Stimulated activated CD4-positive, alpha-beta T cell treated with anti-CD3 and anti-CD28 coated beads, Interleukin-12 subunit alpha, Interleukin-12 subunit beta, amount 100 ng/mL, for 48 hours (primary cell): ENCODE measurements at places on chromosomes 1 and 21.

- DNase-seq = no peak
Observed at GRCh38 chr1:209513226-209513625, 70.3 kb upstream of the CAMK1G start.

DNA sequence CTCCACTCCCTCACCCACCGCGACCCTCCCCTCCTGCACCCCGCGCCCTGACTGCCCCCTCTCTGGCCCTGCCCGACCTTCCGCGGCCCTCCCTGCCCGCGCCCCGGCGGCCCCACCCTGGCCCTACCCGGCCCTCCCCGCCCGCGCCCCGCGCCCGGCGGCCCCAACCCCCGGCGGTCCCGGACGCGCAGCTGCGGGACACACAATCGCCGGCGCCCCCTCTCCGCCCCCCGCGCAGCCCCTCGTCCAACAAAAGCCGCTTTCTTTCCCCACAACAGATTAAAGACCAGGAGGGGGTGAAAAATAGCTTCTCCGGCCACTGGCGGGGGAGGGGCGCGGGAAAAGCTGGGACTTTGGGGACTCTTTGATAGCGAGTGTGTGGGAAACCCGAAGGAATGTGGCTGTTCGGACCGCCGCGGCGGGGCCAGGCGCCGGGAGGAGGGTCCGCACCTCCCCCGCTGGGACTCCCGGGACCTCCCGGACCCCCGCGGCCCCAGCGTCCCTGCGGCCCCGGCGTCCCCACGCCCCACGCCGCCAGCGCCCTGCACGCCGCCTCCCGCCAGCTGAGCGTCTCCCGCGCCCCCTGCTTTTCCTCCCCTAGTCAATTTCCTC lies 8.8 kb upstream of the ID3 start:
- no peak for DNase-seq

DNA sequence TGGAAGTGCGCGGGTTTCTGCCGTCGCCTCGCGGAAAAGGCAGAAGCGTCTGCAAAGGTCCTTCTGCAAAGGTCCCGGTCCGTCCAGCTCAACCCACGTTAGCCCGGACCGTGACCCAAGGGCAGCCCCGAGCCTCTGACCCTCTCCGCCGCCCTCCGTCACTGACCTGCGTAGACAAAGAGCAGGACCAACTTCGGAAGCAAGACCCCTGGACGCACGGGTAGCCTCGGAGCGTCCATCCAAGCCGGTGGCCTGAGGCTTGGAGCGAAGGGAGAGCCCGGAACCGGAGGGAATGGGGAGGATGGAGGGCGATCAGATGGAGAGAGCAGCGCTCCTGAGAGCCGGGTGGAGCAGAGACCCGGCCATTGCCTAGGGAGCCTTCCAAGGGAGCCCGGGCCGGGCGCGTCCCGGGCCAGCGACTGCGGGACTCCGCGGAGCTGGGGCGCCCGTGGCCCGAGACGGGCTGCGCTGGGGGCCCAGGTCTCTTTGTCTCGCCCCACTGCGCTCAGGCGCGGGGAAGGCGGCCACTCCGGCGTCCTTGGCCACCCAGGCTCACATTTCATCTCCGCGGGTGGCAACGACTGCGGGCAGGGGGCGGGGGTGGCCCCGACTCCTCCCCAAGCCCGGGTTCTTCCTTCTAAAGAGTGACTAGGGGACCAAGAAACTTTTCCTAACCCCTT lies at the start of gene CYYR1:
Gene CYYR1, minus strand, starts transcription at position 585 of the 680 bp plus-strand sequence. Its CDS starts 346 bp downstream, at position 239.
- no peak for DNase-seq

GRCh38 chr1:183272390-183272848 lies 86.4 kb downstream of the LAMC2 start:
- DNase-seq = no peak

DNA sequence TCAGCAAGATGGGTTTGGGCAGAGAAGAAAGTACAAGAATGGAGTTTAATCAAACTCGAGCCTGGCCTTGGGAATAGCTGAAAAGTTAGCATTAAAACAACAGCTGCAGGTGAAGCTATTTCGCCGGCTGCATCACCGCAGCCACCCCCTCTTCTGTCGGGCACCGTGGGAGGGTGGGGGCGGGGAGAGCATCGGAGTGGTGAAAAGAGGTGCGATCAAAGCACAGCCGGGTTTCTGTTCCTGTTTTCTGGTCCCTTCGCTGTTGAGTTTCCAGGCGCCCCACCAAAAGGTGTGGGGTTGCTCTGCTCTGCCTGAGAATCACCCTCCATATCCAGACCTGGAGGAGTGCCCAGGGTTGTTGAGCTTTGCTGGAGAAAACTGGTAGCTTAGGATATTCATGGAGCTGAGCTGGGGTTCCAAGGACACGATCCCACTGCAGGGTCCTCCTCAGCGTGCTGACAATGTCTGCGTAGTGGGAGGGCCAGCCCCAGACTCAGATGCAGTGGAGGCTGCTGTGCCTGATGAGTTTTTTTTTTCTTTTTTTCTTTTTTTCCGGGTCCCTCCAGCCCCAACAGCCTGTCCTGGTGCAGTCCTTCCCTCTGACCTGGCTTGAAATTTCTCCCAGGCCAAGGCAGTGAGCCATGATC lies 127.5 kb upstream of the C1orf174 start:
- no peak for DNase-seq

DNA sequence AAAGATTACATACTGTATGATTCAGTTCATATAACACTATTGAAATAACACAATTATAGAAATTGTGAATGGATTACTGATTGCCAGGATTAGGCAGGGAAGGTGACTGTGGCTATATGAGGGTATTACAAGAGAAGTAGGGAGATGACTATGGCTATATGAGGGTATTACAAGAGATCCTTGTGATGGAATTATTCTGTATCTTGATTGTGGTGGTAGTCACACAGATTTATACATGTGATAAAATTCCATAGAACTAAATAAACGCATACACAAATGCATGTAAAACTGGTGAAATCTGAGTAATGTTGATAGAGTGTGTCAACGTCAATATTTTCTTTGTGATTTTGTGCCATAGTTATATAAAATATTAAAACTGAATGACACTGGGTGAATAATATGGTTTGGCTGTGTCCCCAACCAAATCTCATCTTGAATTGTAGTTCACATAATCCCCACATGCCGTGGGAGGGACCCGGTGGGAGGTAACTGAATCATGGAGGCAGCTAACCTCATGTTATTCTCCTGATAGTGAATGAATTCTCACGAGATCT lies 615.6 kb upstream of the PKN2 start:
- DNase-seq = no peak

GRCh38 chr1:101278845-101279244 lies 42.0 kb downstream of the S1PR1 start:
- no peak for DNase-seq

- no peak for DNase-seq
Observed at GRCh38 chr1:30660241-30660640, 63.1 kb downstream of the MATN1 start.

DNA sequence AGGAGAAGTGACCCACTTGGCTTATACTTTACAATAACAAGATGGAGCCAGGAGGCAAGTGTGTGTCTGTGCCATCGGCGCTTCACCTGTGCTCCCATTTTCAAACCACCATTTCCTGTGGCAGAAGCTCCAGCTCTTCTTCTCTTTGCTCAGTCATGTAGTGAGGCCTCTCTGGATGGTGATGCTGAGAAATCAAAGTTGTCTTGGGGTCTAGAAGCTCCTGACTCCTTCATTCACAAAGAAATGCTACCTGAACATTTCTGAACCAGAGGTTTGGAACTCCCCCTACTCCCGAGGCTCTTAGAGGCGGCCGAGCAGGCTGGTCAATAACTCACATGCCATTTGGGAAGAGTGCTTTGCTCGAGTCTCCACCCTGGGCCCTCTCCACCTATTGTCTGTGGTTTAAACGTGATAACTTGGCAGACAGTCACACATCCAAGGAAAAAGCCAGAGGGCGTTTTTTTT lies 18.0 kb downstream of the SLAMF1 start:
- DNase-seq = no peak

- no peak for DNase-seq
Observed at GRCh38 chr1:227281371-227281770, 36.9 kb downstream of the CDC42BPA start.

DNA sequence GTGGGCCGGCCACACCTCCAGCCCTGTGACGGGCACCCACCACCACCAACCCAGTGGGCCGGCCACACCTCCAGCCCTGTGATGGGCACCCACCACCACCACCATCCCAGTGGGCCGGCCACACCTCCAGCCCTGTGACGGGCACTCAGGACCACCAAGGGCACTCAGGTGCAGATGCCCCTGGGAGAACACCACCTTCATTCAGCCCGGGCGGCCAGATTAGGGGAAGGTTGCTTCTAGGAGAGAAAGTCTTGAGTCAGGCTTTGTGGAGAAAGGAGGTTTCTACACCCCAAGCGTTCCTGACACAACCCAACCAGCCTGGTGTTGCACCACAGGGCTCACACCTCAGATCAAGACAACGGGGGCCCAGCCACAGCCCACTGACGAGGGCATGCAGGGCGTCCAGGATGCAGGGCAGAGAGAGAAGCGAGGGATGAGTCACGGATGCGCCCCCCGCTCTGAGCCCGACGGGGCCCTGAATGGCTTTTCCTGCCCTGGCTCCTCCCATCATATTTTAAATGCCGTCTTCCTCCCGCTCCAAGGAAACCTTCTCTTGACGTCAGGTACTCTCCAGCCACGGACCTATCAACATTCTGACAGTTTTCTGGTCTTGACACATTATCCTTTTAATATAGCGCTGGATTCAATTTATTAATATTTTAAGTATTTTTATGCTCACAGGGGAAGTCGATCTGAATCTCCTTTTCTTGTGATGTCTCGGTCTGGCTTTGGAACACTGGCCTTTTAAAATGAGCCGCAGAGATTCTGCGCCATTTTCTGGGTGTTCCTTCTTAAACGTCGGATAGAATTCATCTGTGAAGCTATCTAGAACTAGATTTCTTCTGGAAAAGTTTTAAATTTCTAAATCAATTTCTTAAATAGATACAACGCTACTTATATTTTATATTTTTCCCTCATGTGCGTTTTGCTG lies 631 bp upstream of the SPATC1L start:
- DNase-seq = peak; percentile 38

DNA sequence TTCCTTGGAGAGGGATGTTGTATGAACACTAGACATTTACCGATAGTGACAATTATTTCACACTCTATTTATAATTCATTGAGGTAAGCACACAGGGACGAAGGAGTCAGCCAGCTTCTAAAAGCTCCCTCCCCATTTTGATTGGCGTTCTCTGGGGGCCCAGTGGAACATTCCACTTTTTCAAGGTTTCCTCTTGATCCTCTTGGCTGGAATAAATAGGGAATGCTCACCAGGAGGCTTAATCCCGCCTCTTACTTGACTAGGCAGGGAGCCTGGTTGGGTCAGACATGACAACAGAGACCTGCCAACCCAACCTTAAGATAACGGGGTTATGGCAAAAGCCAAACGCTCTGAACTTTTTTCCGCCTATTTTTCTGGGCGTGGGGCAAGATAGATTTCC lies 974 bp downstream of the ACTN2 start:
- DNase-seq = no peak

- DNase-seq = no peak
Observed at GRCh38 chr1:183609759-183610452, 19.6 kb upstream of the NCF2 start.

DNA sequence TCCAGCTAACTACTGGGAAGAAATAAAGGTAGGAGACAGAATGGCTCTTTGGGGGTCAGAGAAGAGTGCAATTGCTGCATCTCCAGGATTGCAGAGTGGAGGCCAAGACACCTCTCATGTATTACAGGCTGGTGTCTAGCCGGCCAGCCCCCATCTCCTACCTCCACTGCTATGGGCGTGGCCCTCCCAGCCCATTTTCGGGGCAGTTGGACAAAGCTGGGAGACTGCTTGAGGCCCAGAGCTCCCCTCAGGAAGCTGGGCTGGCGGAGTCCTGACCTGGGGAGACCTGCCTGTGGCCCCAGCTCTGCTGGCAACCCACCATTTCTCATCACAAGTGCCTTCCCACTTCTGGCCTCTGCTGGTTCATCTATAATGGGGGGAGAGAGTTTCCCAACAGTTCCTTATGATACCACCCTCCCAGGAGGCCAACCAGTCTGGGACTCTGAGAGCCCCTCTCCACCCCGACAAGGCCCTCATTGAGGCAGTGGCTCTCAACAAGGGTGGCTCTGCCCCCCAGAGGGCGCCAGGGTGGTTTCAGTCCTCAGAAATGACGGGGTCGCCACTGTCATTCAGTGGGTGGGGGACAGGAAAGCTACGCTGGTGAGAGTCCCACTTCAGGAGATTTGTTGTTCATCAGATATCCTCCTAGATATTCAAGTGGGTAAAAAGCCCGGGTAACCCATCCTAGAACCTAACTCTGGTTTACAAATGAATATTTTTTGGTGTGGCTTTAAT lies 11.5 kb downstream of the RAP1GAP start:
- no peak for DNase-seq

- DNase-seq = no peak
Observed at GRCh38 chr21:15015622-15016471, 49.0 kb downstream of the NRIP1 start.

DNA sequence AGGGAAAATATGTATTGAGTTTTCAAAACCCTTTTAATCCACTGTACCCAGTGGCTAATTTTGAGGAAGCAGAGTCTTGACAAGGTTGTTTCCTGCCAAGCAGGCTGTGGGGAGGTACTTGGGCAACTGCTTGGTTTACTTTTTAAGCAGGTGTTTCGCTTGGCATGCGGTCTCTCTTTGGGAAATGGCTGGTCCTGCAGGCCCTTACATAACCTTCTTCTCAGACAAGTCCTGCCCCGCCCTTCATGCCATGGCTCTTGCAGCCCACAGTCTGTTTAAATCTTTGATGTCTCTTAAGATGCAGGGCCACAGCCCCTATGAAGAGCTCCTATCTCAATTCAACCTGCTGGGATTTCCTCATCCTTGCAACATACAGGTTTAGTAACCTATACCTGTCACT lies 36.0 kb upstream of the ABCD3 start:
- DNase-seq = no peak

DNA sequence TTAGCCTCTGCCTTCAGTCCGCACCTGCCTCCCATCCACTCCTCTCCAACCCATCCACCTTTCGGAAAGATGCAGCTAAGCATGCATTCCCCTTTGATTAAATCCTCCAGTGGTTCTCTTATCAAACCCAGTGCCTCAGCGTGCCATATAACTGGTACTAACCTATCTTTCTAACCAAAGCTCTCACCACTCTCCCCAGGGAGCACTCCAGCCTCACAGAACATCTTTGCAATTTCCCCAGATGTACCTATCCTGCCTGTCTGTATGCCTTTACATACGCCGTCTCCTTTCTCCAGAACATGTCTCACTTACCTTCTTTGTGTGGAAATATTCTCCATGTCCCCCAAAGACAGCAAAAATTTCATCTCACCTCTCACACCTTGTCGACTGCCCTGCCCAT lies 80.0 kb downstream of the SLC25A24 start:
- no peak for DNase-seq

GRCh38 chr1:42178249-42178648 lies 13.7 kb upstream of the GUCA2A start:
- DNase-seq = no peak

- DNase-seq = no peak
Observed at GRCh38 chr1:180096584-180097325, 57.9 kb upstream of the QSOX1 start.

GRCh38 chr1:94248956-94249688 lies 11.7 kb upstream of the ARHGAP29 start:
- no peak for DNase-seq

DNA sequence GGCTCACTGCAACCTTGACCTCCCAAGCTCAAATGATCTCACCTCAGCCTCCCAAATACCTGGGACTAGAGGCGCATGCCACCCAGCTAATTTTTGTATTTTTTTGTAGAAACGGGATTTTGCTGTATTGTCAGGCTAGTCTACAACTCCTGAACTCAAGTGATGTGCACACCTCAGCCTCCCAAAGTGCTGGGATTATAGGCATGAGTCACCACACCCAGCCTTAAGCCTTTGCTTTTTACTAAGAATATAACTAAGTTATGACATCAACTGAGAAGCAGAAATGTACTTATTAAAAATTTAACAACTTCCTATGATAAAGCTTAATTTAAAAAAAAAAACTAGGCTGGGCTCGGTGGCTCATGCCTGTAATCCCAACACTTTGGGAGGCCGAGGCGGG lies 8.9 kb upstream of the LSS start:
- no peak for DNase-seq
